MCF 10A (cell line): ENCODE measurements at places on chromosomes 3 and 15. TPM values are rescaled to one million over a fixed set of nuclear protein-coding genes. Genes with fewer than 3 reads are reported as not detected.
A peak's percentile ranks its signal among the peaks of the same experiment; 100 is the strongest.

GRCh38 chr15:64997745-64998375 is 8.1 kb upstream of the SPG21 start:
- H3K4me3 ChIP-seq, result no peak overlapping the region
- no peak overlapping the region for H3K27ac ChIP-seq
- no peaks in the 10 kb centered on the region for H3K27me3 ChIP-seq

SLCO2A1 gene
- total RNA-seq, result 0.59 and 1.0 TPM in 2 replicates

CCDC39 gene
- total RNA-seq, result not detected in 2 replicates

- H3K36me3 ChIP-seq, result no peaks in the 10 kb centered on the region
- no peak overlapping the region for H3K4me3 ChIP-seq
- H3K27ac ChIP-seq, result no peak overlapping the region
- peaks cover 12% of the 10 kb centered on the region for H3K4me1 ChIP-seq
- H3K27me3 ChIP-seq, result no peaks in the 10 kb centered on the region
- no peak for DNase-seq
These were observed 83.8 kb downstream of the MRPL46 start for GRCh38 chr15:88383354-88383753.

VGLL3 gene
- total RNA-seq, result 6.3 and 12.2 TPM in 2 replicates

DNA sequence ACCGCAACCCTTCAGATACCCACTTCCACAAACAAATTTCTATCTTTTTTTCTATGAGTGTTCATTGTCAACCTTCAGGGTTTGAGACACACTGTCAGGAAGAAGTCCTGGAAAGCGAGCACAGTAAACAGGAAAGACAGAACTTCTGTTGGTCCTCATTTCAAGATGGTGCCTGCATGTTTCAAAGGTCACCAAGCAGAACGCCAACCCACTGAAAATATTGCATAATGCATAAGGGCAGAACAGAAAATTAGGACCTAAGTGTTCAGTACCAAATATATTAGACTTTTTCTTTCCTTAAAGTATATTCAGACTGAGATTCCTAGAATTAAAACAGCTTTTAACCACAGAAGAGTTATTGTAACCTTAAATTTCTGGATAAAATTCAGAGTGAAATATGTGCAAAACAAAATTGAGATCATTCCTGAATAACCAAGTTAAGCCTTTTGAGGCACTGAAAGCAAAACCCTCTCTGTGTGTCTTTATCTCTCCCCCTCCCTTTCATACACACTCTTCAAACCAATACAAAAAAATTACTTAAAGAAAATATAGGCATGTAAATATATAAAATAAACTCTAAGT is 387.8 kb upstream of the THBS1 start:
- H3K27me3 ChIP-seq, result no peaks in the 10 kb centered on the region
- no peak overlapping the region for H3K27ac ChIP-seq
- DNase-seq, result no peak
- H3K36me3 ChIP-seq, result no peaks in the 10 kb centered on the region
- no peak overlapping the region for H3K4me3 ChIP-seq

PCYT1A gene
- 64.5 and 78.1 TPM in 2 replicates for total RNA-seq

TM6SF1 gene
- 0.39 TPM in 1 of 2 replicates, not detected in the other for total RNA-seq

GRCh38 chr3:38583688-38584087 is 65.8 kb downstream of the SCN5A start:
- no peaks in the 10 kb centered on the region for H3K4me1 ChIP-seq
- H3K27ac ChIP-seq, result no peak overlapping the region
- no peak overlapping the region for H3K4me3 ChIP-seq
- no peaks in the 10 kb centered on the region for H3K36me3 ChIP-seq
- no peak for DNase-seq

GRCh38 chr3:47433796-47434195 is 41.9 kb downstream of the SCAP start:
- no peaks in the 10 kb centered on the region for H3K27me3 ChIP-seq
- DNase-seq, result no peak
- H3K4me3 ChIP-seq, result no peak overlapping the region
- H3K27ac ChIP-seq, result no peak overlapping the region
- H3K36me3 ChIP-seq, result peaks cover 64% of the 10 kb centered on the region

- no peak overlapping the region for H3K27ac ChIP-seq
- H3K27me3 ChIP-seq, result no peaks in the 10 kb centered on the region
- no peak for DNase-seq
These were observed 23.5 kb downstream of the ZNF80 start for GRCh38 chr3:114213627-114214541.

DNA sequence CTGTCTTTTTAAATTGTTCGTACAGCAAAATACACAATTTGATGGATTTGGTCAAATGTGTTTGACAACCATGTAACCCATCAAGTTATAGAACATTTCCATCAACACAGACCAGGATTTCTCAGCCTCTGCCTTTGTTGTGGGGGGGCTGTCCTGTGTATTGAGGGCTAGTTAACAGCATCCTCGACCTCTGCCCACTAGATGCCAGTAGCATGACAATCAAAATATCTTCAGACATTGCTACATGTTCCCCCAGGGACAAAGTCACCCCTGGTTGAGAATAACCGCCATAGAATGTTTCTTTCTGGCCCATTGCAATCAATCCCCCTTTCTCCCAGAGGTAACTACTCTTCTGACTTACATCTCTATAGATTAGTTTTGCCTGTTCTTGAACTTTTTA is 310.1 kb upstream of the RGMA start:
- H3K27ac ChIP-seq, result no peak overlapping the region
- no peak overlapping the region for H3K4me3 ChIP-seq
- peak; percentile 6 for DNase-seq
- H3K27me3 ChIP-seq, result no peaks in the 10 kb centered on the region

- no peak for DNase-seq
- H3K36me3 ChIP-seq, result no peaks in the 10 kb centered on the region
- no peak overlapping the region for H3K4me3 ChIP-seq
- H3K27ac ChIP-seq, result no peak overlapping the region
- no peaks in the 10 kb centered on the region for H3K4me1 ChIP-seq
These were observed 4.1 kb upstream of the MEF2A start for GRCh38 chr15:99561476-99562230.

DNA sequence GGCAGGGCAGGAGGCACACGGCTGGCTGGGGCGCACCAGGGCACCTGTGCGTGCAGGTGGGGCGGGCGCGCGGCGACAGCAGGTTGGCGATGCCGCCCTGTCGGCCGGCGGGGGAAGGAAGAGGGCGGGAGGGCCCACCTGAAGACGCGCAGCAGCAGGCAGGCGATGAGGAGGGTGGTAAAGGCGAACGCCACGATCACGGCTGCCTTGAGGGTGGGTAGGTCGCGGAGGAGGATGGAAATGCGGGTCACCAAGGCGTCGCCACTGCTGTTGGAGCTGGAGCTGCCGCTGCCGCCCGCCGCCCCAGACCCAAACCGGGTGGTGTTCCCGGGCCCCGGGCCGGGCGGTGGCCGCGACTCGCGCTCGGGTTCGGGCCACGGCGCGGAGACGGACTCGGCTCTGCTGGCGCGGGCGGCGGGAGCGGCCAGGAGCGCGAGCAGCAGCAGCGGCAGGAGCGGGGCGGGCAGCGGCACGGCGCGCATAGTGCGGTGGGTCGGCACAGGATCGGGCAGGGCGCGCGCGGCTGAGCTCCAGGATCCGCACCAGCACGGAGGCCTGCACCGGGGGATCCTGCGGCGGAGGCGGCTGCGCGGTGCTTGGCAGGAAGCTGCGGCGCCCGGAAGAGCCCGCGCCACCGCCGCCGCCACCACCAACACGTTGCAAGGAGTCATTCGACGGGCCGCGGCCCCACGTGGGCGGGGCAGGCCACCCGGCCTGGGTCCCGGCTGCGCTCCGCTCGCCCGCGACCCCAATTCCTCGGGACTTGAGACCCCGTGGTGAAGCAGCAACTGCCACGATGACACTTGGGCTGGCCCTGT is at the start of gene FAM174B:
FAM174B (minus strand) TSS at position 598 of the 818 bp plus-strand sequence.
- H3K27me3 ChIP-seq, result peaks cover 8% of the 10 kb centered on the region
- H3K4me3 ChIP-seq, result peak within 1 kb of the TSS; percentile 60
- peaks cover 4% of the 10 kb centered on the region for H3K4me1 ChIP-seq
- no peak for DNase-seq
- no peak within 1 kb of the TSS for H3K27ac ChIP-seq
- H3K36me3 ChIP-seq, result no peaks in the 10 kb centered on the region

ANKRD34C gene
- total RNA-seq, result not detected in 2 replicates

GRCh38 chr15:49979705-49980382 is 139.2 kb downstream of the ATP8B4 start:
- no peak for DNase-seq
- no peak overlapping the region for H3K27ac ChIP-seq
- H3K4me1 ChIP-seq, result no peaks in the 10 kb centered on the region
- H3K27me3 ChIP-seq, result no peaks in the 10 kb centered on the region

LIPC gene
- total RNA-seq, result not detected in 2 replicates

GABRR3 gene
- total RNA-seq, result not detected in 2 replicates

ZNF860 gene
- 11.7 and 12.5 TPM in 2 replicates for total RNA-seq

ALDH1L1 gene
- total RNA-seq, result 1.5 and 1.9 TPM in 2 replicates

DNA sequence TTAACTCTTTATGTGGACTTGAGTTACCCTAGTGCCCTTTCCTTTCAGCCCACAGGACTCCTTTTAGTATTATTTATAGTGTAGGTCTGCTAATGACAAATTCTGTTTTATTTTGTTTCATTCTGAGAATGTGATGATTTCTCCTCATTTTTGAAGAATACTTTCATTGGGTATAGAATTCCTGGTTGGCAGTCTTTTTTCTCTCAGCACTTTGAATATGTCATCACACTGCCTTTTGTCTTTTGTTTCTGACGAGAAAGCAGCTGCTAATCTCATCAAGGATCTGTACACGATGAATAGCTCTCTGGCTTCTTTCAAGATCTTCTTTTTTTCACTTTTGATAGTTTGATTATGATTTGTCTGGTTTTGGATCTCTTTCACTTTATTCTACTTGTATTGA is 37.8 kb downstream of the TICRR start:
- H3K27me3 ChIP-seq, result no peaks in the 10 kb centered on the region
- no peak for DNase-seq
- peaks cover 11% of the 10 kb centered on the region for H3K4me1 ChIP-seq
- H3K36me3 ChIP-seq, result peaks cover 45% of the 10 kb centered on the region
- H3K27ac ChIP-seq, result peak overlapping the region; percentile 78
- no peak overlapping the region for H3K4me3 ChIP-seq

DNA sequence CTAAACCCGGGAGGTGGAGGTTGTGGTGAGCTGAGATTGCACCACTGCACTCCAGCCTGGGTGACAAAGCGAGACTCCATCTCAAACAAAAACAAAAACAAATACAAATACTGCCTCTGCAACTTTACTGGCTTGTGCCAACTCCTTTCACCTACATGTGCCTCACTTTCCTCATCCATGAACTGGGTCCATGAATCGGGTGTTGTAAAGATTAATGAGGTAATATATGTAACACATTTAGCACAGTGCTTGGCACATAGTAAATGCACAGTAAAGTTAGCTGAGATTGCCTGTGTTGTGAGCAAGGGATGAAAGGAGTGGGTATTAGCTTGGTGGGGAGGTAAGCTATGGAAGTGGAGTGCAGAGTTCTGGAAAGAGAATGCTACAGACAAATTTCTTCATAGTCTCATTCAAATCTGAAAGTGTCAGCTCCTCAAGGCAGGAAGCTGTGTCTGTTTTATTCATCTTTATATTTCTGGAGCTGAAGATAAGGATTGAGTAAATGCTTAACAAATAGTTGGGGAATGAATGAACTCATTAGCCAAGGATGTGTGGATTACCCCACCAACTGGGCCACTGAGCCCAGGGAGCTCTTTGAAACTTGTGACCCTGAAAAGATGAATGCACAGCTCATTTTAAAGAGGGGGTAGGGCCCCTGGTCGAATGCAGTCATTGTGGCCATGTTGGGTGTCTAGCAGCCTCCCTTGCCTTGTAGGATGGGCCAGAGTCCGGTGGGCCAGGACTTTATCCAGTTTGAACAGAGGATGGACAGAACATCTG is 7.7 kb upstream of the CDCP1 start:
- H3K27ac ChIP-seq, result no peak overlapping the region
- no peak overlapping the region for H3K4me3 ChIP-seq
- DNase-seq, result no peak
- peaks cover 12% of the 10 kb centered on the region for H3K4me1 ChIP-seq

DNA sequence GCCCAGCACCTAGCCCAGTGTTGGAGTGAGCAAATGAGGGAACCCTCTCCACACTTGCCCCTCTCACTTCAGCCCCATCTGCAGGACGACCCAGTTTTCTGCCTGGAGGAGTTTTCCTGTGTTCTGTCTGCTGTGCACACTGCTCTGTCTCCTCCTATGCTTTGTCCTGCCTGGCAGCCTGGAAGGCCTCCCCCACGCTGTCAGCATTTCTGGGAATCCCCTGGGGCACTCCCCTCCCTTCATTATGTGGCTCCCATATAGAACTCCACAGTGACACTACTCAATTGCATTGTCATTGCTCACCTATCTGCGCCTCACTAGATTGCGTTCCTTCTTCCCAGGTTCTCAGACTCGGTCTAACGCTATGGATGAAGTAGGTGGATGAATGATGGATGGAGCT is 13.9 kb downstream of the CLSTN2 start:
- no peaks in the 10 kb centered on the region for H3K4me1 ChIP-seq
- DNase-seq, result no peak
- no peaks in the 10 kb centered on the region for H3K27me3 ChIP-seq
- no peak overlapping the region for H3K27ac ChIP-seq

TRAT1 gene
- total RNA-seq, result not detected in 2 replicates

- H3K36me3 ChIP-seq, result peaks cover 12% of the 10 kb centered on the region
- no peaks in the 10 kb centered on the region for H3K27me3 ChIP-seq
- peak within 1 kb of the TSS; percentile 87 for H3K4me3 ChIP-seq
- H3K27ac ChIP-seq, result peak within 1 kb of the TSS; percentile 98
- peak; percentile 90 for DNase-seq
- peaks cover 38% of the 10 kb centered on the region for H3K4me1 ChIP-seq
These were observed at the start of gene PLD1 for GRCh38 chr3:171809861-171810628. Gene PLD1 (minus strand): TSS chr3:171810483. CDS start chr3:171738051, 72,432 bp downstream.

- DNase-seq, result no peak
- H3K27me3 ChIP-seq, result peaks cover 22% of the 10 kb centered on the region
- no peaks in the 10 kb centered on the region for H3K4me1 ChIP-seq
- H3K4me3 ChIP-seq, result no peak overlapping the region
These were observed 22.3 kb upstream of the CNOT10 start for GRCh38 chr3:32662647-32663046.

ALCAM gene
- 98.4 and 112 TPM in 2 replicates for total RNA-seq

DNA sequence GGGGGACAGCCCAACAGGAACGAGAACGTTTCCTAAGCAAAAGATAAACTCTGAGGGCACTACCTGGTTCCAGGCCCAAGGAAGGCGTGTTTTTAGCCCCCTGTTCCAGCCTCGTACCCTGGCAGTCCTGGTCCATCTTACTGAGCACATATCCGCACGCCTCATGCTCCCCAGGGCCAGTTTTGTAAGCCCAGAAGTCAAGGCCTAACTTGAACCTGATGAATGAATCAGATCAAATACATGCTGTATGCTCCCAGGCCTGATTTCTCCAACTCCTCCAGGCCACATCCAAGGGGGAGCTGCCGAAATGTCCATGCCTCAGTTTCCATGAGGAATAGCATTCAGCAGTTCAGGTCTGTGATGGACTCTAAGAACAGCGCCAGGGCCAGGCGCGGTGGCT is 14.3 kb upstream of the DOCK3 start:
- peaks cover 8% of the 10 kb centered on the region for H3K27me3 ChIP-seq
- H3K36me3 ChIP-seq, result no peaks in the 10 kb centered on the region
- H3K4me3 ChIP-seq, result no peak overlapping the region

DNA sequence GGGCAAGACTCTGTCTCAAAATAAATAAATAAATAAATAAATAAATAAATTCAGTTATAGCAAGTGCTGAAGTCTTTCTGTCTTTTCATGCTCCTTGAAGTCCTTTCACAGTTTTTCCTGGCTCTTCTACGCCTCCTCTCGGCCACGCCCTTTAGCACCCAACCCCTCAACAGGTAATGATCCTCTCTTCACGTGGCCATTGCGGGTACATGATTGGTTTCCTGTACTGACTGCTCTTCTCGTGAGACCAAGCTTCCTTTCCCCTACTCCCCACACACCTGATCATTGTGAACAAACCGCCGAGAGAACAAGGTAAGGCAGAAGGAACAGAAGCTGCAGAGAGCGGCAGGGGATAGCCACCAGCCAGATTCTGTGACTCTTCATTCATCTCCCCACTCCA is 2.3 kb upstream of the ZNF774 start:
- H3K27ac ChIP-seq, result no peak overlapping the region
- DNase-seq, result no peak
- H3K27me3 ChIP-seq, result no peaks in the 10 kb centered on the region

CNTN4 gene
- 0.12 and 2.7 TPM in 2 replicates for total RNA-seq

PRR20G gene
- not detected in 2 replicates for total RNA-seq
